ENCODE measurements at places on chromosomes 6 and 20. TPM values are rescaled to one million over a fixed set of nuclear protein-coding genes. Genes with fewer than 3 reads are reported as not detected.

GRCh38 chr6:170057961-170058877 lies 232.7 kb downstream of the DLL1 start:
- no peak for DNase-seq

HMGCLL1 gene
- total RNA-seq, result not detected

CDYL gene
- 46.1 TPM for total RNA-seq

DNA sequence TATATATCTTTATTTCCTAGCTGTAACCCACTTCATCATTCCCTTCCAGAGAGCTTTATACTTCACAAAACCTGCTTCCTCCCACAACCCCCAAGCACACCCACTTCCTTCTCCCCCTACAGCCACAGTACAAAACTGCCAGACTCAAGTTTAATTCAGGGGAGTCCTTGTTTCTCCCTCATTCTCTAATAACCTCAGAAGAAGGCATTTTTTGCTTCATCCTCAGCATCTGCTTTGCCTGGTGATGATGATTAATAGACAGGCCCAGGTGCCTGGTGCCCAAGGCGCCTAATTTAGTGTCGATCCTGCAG lies 414.3 kb downstream of the KIF16B start:
- no peak for DNase-seq

DEFB132 gene
- total RNA-seq, result not detected

BPIFB2 gene
- total RNA-seq, result not detected

BFSP1 gene
- 2.9 TPM for total RNA-seq

FKBP5 gene
- total RNA-seq, result 29.5 TPM

SOX4 gene
- 36.6 TPM for total RNA-seq

OR2J2 gene
- total RNA-seq, result not detected

DNA sequence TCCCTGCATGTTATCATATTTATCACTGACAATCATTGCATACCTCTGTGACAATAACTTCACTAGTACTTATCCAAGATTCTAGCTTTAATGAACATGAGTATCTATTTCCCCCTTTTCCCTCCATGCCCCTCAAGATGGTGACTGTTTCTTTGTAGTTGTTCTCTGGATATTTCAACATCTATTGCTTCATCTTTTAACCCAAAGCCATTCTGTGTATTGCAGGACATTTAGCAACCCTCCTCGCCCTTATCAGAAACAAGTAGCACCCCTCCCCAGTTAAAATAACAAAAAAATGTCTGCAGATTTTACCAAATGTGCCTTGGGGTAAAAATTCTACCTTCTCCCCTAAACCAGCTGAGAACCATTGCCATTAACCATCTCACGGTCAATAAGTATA lies 979.8 kb upstream of the MANEA start:
- no peak for DNase-seq

Data from bronchial epithelial cell (primary cell).